Tracheal epithelial cell (primary cell): ENCODE measurements at places on chromosomes 2 and 18. TPM values are rescaled to one million over a fixed set of nuclear protein-coding genes. Genes with fewer than 3 reads are reported as not detected.

ALMS1 gene
- total RNA-seq = 7.7 and 8.7 TPM in 2 replicates

DSG4 gene
- not detected in 2 replicates for total RNA-seq

CTDSP1 gene
- total RNA-seq = 40.3 and 52.3 TPM in 2 replicates

DNAH6 gene
- total RNA-seq = under 0.01 and 0.21 TPM in 2 replicates
